ENCODE measurements at places on chromosomes 5 and 9. TPM values are rescaled to one million over a fixed set of nuclear protein-coding genes. Genes with fewer than 3 reads are reported as not detected.

Gene ECSCR
- total RNA-seq, result not detected

Gene PCDHGB1
- total RNA-seq, result 15.3 TPM

GRCh38 chr9:24900179-24900578 is 354.5 kb upstream of the IZUMO3 start:
- no peaks in the 10 kb centered on the region for H3K4me1 ChIP-seq
- no peaks in the 10 kb centered on the region for H3K36me3 ChIP-seq
- no peak overlapping the region for H3K4me3 ChIP-seq
- DNase-seq, result no peak
- H3K27ac ChIP-seq, result no peak overlapping the region

DNA sequence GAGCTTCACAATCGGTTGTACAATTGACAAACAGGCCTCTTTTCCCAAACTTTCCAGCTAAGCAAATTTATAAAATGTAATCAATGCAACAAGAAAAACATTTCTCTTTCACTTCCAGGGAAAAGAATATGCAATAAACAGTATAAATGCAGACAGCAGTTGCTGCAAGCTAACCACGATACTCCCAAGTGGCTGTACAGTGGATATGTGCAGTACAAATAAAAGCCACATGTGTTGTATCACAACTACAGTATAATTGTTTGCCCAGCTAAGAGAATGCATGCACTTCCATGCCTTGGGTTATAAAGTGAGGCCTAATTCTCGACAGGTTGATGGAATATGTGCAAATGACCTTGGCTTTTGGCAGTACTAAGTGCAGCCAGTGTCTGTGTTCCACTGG is 16.7 kb upstream of the PDCL start:
- DNase-seq, result no peak
- no peaks in the 10 kb centered on the region for H3K4me1 ChIP-seq

DNA sequence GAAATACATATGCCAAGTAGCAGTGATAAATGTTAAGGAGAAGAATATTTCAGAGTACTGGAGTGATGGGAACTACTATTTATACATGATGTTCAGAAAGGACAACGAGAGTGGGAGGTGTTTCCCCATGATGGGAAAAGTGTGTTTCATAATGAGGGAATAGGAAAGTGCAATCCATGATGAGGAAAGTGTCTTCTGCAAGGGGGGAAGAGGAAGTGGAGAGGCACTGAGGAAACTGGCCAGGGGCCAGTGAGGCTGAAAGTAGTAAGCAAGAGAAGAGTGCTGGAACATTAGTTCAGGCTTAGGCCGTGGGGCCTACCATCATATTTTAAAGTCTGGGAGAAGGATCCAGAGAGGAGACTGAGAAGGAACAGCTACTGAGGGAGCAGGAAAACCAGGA is 327.2 kb downstream of the SLF1 start:
- no peak overlapping the region for H3K27ac ChIP-seq
- H3K27me3 ChIP-seq, result no peaks in the 10 kb centered on the region
- no peaks in the 10 kb centered on the region for H3K4me1 ChIP-seq
- no peaks in the 10 kb centered on the region for H3K36me3 ChIP-seq
- no peak for DNase-seq
- no peak overlapping the region for H3K4me3 ChIP-seq

DNA sequence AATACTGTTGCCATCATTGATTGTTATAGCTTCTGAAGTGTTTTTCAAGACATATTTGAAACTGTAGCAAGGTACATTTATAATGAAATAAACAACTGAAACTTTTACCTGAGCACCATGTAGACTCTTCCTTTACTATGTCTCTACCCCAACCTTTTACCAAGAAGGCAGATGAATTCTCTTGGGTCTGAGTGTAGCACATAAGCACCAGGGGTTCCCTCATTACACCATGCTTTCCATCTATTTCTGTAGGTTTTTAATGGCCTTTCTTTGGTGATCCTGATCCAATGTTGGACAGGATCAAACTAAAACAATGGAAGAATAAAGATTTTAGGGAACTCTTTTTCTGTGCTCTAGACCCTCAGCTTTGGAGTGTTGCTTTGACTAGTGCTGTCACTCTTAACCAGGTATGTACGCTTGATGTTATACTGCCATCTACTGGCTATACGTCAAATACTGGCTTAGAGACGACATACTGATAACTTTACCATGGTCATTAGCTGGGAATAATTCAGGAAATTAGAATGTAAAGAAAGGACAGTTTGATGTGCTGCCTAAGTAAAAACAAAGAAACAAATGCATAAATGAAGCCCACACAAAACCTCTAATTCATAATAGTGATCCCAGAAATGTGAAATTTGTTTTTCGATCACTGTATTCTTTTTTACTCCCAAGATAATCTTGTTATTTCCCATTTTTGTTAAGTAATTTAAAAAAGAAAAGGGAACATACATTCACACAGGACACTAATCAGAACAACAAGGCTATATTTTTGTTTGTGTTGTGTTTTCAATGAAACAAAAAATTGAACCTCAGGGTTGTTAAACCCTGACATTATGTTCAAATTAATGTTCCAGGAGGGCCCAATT is 30.7 kb downstream of the IFNW1 start:
- no peak overlapping the region for H3K27ac ChIP-seq
- H3K4me3 ChIP-seq, result no peak overlapping the region

Data from Karpas-422 (cell line).